ENCODE measurements at places on chromosomes 5 and 9.
A peak's percentile ranks its signal among the peaks of the same experiment; 100 is the strongest.

DNA sequence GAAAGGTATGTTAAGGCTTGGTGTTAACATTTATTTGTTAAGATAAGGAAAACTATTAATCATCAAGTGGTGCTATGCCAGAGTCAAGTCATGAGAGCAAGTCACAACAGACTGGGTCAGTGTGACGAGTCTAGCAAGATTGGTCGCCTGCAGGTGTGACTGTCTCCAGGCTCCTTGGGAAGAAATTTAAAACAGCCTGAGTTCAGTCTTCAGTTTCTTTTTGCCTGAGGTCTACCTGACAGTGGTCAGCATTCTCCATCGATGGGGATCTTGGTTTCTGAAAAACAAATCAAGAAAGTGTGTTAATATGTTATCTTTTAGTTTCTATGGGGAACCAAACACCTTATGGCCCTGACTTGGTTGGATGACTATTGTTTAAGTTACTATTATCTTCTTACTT lies 56.3 kb downstream of the CETN3 start:
- DNase-seq, result no peak

DNA sequence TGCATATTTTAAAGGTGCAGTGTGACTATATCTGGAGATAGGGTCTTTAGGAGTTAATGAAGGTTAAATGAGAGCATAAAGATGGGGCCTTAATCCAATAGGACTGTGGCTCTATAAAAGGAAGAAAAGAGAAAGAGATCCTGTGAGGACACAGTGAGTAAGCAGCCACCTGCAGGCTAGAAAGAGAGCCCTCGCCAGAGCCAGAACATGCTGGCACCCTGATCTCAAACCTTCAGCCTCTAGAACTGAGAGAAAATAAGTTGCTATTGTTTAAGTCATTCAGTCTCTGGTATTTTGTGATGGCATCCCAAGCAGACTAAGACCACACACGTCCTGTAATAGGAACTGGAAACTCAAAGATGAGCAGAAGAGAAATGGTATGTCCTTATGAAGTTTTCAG lies 41.0 kb downstream of the RNF180 start:
- DNase-seq, result no peak

DNA sequence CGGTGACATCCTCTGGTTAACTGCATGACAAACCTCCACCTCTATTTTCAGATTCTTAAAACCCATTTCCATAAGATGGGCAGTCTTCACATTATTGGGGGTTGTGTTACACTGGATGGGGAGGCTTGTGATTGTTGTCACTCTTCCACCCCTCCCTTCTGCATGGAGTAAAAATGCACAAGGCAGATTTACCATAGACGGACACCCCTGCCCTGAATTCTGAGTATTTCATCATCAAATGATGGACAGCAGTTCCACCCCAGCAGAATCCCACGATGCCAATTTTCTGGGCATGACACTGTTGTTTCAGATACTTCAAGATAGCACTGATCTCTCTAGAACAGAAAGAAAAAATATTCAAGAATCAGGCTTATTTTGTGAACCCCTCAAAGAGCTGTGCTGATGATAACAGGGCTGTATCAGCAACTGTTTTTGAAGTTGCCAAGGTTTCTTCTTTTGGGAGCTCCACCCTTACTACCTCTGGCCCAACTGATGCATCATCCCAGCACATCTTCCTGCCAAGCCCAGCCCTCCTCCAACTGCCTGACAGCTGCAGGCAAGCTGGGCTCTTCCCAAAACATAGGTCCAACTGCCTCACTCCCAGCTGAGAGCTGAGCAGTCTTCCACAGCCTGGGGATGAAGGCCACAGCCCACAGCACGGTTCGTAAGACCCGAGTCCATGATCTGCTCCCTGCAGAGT lies 21.4 kb downstream of the CMBL start:
- no peak for DNase-seq

DNA sequence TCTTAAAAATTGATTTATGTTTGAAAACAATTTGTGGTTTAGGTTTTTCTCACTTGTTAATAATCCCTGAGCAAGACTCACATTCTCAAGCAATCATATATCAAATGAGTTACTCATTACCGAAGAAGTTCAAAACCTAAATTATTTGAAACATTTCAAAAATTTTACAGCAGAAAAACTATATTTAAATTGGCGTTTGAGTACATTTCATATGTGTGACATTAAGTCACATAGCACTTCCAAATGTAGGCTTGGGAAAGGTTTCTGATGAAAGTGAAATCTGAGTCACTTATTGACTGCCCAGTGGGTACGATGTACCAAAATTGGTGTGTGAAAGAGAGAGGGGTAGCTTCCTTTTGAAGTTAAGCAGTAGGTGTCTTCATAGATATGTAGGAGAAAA lies 411.4 kb upstream of the SGCD start:
- DNase-seq, result no peak

GRCh38 chr5:75438722-75439121 lies 72.7 kb downstream of the CERT1 start:
- DNase-seq, result no peak

- DNase-seq, result no peak
Observed at GRCh38 chr9:69009708-69010107, 4.2 kb downstream of the PRKACG start.

GRCh38 chr5:163727028-163727427 lies 221.6 kb downstream of the MAT2B start:
- DNase-seq, result peak; percentile 2

DNA sequence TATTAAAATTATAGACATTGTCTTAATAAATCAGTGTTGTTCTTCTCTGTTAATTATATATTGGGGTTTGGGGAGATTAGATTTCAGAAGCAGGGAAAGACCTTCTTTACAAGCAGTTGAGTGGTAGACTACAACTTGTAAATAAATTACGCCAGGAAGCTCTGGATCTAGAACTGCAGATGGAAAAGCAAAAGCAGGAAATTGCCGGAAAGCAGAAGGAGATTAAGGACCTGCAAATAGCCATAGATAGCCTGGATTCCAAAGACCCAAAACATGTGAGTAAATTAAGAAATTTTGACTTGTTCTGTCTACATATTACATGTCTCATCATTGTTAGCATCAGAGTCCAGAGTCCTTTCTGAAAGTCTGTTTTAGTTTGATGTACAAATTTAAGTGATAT lies 43.5 kb downstream of the CNTRL start:
- no peak for DNase-seq

GRCh38 chr5:172410662-172411483 lies 43.5 kb downstream of the SH3PXD2B start:
- DNase-seq, result no peak

GRCh38 chr5:176881021-176881749 lies 18.0 kb downstream of the HK3 start:
- no peak for DNase-seq

DNA sequence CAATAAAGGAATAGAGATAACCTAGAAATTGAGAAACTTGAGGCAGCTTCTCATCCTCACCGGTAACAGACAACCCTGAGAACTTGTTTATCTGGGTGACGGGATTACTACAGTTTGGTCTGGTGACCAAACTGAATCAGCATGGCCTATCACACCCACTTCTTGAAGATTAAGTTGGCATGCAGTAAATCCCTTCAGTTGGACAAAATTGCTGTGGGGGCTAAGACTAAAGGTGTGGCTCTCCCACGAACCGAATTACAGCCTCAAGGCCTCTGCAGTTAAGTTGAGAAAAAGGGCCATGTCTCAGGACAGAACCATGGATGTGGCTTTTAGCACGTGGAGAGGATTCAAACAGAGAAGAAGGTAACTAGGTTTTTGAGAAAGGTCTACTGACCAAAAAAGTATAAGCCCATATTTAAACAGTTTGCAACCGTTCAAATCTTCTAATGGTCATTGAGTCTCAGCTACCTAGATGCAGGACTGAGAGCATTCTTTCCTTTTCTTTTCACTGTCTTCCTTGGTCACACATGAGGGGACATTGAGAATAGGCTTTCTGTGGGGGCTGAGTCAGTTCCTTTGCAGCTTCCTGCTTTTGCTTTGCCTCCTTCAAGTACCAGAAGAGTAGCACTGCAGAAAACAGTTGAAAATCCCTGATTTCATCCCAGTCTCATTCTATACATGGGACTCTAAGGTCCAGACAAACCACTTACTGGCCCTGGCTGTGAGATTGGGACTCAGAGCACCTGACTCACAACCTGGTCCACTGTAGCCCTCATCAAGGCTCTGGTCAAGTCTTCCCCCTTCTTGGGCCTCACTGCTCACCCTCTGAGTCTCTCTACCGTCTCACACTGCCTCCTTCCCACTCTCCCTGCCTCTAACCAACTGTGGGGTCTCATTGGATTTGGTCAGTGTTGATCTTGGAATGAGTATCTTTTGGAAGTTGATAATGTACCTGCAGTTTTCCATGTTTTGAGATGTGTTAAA lies 30.9 kb downstream of the PDE6A start:
- peak; percentile 32 for DNase-seq

DNA sequence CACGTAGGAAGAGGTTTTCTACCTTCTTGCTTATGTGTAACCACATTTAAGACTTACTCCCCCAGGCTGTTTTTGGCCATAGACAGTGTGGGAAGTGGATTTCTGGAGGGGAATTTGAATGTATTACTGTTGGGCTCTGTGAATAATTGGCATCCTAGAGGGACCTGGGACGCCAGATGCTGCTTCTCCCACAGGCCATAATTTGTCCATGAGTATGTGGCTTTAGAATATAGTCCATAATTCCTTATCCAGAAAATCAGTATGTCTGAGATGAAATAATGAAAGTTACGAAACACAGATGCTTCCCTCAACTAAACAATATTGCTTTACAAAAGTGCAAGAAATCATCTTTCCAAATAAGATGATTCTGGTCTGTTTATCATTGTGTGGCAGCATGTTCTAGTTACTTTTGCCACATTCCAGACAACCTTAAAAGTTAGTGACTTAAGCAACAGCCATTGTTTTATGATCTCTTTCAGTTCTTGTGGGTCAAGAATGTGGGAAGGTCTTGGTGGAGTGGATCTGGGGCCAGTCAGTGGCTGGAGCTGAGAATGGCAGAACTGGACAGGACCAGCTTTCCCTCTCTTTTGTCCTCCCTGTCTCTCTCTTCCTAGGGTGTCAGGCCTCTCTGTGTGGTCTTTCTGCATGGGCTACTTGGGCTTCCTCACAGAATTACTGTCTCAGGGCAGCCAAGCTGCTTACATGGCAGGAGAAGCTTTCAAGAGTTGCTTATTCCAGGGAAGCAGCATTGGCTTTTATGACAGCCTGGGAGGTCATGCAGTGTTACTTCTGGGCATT lies 79.4 kb downstream of the FBXL7 start:
- DNase-seq, result no peak

DNA sequence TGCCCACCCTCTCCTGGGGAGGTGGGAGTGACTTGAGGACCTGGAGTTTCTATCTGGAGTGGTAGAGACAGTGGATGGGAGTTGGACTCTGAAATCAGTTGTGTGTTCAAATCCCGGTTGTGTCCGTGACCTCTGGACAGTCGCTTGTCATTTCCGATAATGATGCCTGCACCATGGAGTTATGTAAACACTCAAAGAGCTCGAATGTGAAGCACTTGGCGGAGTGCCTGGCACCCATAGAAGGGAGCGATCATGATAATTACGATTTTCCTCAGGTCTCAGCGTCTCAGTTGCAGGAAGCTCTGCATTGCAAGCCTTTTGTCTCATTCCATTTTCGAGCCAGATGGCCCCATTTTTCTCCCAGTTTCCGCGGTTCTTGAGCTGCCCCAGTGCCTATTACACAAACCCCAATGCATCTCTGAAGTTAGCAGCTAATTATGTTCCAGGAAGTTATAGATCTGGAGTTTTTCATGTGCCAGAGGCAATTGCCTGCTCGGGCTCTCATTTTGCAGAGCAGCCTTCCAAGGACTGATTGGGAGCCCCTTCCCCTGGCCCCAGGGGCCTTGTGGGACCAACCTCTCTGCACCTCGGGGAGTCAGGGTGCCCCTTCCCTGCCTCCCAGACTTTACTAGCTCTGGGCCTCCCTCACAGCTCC lies 175.5 kb upstream of the MVB12B start:
- no peak for DNase-seq

DNA sequence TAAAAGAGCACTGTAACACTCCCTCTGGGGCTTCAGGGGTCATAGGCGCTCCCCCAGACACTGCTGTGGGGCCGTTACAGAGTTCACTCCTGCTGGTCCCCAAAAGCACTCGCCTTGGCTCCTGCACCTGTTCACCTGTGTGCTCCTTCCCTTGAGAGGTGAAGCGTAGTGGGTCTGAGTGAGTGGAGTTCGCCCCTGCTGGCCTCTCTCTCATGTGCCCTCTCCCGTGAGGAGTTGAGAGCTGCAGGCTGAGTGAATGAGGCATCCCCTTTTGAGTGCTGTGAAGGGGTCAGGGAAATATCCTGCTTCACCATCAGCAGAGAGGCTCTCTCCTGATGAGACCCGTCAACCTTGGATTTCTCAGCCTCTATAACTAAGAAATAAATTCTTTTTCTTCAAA lies 134.6 kb upstream of the TUT7 start:
- no peak for DNase-seq

Measured in common myeloid progenitor, CD34-positive (primary cell).